ENCODE measurements at places on chromosomes 12 and 14. TPM values are rescaled to one million over a fixed set of nuclear protein-coding genes. Genes with fewer than 3 reads are reported as not detected.

DNA sequence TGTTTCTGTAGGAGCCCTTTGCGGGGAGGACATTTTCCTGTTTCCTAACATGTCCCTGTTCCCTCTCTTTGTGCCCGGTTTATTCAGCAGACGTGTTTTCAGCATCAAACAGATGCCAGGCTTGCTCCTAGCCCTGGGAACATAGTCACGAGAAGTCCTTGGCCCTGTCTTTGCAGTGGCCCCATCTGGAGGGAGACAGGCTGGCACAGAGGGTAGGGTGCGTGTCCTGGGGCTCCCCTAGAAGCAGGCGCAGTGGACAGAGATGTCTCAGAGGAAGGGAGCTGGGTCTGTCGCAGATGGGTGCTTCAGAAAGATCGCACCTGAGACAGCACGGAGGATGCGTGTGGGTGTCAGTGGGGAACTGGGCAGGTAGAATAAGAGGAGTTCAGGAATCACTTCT is 75.0 kb upstream of the DYNC1H1 start:
- no peak for DNase-seq

DNA sequence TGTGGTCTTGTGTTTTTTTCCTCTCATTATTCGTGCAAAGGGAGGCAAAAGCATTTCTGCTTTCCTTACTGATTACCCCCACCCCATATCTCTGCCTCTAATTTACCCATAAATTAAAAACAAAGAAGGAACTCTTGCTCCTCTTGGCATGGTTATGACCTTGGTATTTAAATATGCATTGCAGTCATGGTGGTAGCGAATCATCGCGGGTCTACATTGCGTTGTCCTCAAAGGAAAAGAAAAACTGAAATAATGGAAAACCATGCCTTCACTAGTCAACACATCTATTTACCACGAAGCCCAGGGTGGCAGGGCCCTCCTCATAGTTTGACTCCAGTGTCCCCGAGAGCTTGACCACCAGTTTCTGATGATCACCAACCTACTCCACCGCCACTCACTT is 126.7 kb upstream of the PARP11 start:
- no peak for DNase-seq

DNA sequence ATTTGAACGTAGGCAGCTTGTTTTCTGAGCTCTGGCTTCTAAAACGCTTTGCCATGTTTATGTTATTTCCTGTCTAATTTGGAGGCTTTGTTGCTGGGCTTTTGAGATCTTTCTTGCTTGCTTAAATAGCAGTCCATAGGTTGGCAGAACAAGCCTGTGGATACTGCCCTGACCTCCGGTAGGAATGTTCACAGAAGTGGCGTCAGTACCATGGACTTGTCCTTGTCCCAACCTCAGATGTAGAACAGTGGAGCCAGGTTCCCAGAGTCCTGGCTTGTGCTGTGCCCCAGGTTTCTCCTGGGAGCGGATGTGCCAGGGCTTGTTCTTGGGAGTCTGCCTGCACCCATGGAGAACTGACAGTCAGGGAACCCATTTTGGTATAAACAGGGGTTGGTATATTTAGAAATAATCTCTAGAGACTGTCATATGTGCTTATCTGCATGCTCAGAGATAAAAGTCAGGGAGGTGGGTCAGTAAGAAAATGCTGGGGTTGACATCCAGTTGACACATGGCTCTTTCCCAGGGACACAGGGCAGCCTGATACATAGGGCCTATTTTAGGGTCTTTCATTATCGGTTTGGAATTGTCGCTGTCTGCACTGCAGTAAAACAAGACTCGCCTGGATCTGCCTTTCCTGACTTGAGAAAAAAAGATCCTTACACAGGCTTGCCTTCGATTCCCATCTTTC is 22.9 kb downstream of the CACNA1C start:
- no peak for DNase-seq

DNA sequence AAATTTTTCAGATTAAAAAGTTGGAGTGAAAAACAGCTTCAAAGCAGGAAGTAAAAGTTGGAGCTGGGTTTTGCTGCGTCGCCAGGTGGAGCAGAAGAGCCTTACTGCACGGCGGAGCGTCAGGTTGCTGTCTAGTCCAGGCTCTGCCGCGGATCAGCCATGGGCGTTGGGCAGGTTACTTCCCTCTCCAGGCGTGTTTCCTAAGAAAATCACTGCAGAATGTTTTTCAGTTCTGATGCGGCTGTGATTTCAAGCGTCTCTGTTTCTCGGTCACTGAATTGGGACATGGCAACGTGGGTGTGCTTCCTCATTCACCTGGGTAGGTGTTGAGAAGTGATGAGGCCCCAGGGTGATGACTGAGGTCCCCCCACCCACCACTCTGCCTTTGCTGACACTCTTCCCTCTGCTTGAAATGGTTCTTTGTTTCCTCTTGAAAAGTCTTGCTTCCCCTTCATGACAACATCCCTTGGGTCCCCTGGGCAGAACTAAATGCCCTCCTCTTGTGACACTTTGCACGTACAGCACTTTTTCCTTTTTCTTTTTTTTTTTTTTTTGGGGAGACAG is 7.6 kb downstream of the EVL start:
- no peak for DNase-seq

DNA sequence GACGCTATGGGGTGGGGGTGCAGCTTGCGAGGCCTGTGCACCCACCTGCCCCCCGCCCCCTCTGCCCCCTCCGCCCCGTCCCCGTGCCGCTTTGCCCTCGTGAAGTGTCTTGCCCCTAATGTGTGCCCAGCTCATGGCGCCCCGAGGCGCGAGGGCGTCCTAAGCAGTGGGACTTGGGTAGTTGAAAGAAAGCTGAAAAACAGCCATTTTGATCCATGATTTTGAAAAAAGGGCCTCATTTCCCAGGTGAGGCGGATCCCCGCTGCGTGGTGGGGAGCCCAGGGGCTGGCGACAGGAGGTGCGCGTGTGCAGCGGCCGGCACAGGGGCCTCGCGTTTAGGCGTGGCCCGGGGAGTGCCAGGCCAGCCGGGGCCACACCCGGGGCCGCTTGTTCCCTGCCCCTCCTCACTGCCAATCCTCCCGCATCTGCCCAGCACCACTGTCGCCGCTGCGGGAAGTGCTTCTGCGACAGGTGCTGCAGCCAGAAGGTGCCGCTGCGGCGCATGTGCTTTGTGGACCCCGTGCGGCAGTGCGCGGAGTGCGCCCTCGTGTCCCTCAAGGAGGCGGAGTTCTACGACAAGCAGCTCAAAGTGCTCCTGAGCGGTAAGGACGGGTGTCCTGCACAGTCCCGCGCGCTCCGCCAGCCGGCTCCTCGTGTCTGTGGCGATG is 11.8 kb downstream of the ZFYVE21 start:
- DNase-seq = no peak

GRCh38 chr12:28023156-28023887 is 50.8 kb upstream of the PTHLH start:
- no peak for DNase-seq

DNA sequence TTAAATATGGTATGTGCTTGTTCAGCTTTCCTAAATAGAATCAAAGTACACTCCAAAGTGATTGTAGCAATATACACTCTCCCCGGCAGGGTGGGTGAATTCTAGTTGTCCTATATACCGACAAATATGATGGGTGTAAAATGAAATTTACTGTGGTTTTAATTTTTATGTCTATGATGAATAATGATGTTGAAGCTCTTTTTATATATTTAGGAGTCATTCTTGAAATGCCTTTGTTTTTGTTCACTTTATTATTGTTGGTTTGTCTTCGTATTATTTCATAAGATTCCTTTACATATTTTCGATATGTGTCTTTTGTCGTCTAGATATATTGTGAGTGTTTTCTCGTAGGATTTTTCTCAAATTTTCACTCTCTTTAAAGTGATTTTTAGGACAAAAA is 105.7 kb downstream of the PDE3A start:
- DNase-seq = no peak

DNA sequence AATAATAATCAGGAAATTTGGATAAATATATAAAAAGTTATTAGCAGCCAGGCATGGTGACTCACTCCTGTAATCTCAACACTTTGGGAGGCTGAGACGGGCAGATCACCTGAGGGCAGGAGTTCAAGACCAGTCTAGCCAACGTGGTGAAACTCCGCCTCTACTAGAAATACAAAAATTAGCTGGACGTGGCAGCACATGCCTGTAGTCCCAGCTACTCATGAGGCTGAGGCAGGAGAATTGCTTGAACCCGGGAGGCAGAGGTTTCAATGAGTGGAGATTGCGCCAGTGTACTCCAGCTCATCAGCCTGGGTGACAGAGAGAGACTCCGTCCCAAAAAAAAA is 64.5 kb downstream of the SYT1 start:
- DNase-seq = no peak

The NEUROD4 gene
- total RNA-seq = not detected

The GRIP1 gene
- 6.4 TPM for total RNA-seq

The ADCY4 gene
- 9.6 TPM for total RNA-seq

The PLBD1 gene
- 18.1 TPM for total RNA-seq
